ENCODE measurements at places on chromosomes 4 and X. TPM values are rescaled to one million over a fixed set of nuclear protein-coding genes. Genes with fewer than 3 reads are reported as not detected.

DNA sequence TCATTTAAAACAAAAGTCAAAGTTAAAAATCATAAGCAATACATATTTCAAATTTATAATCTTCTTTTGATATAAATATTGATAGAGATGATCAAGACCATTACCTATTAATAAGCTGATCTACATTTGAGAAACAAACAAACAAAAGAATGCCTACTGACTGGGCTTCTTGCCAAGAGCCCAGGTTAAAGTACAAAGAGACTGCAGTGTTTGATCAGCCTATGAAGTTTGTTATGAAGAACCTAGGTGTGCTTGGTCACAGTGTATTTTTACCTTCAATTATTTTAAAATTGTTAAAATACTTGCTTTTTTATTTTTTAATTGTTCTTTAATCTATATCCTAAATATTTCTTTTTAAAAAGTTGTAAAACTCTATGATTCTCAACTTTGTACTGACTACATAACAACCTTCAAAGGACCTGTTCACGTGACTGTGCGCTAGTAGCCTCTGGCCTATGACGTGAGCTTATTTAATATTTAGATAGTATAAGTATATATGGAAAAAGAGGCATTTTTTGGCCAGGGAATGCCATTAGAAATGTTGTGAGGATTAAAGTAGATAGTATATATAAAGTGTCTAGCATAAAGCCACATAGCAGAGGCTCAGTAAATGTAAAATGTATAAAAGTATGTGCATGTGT is 11.4 kb upstream of the SLC39A8 start:
- peaks cover 4% of the 10 kb centered on the region for H3K4me1 ChIP-seq
- no peak for DNase-seq
- H3K36me3 ChIP-seq, result no peaks in the 10 kb centered on the region
- H3K27ac ChIP-seq, result no peak overlapping the region
- no peak overlapping the region for H3K4me3 ChIP-seq

SETD7 gene
- 20.7 TPM for total RNA-seq

AFP gene
- total RNA-seq, result not detected

GRCh38 chr4:152996111-152996571 is 60.0 kb downstream of the FHDC1 start:
- no peak for DNase-seq
- no peak overlapping the region for H3K27ac ChIP-seq
- H3K36me3 ChIP-seq, result no peaks in the 10 kb centered on the region

DNA sequence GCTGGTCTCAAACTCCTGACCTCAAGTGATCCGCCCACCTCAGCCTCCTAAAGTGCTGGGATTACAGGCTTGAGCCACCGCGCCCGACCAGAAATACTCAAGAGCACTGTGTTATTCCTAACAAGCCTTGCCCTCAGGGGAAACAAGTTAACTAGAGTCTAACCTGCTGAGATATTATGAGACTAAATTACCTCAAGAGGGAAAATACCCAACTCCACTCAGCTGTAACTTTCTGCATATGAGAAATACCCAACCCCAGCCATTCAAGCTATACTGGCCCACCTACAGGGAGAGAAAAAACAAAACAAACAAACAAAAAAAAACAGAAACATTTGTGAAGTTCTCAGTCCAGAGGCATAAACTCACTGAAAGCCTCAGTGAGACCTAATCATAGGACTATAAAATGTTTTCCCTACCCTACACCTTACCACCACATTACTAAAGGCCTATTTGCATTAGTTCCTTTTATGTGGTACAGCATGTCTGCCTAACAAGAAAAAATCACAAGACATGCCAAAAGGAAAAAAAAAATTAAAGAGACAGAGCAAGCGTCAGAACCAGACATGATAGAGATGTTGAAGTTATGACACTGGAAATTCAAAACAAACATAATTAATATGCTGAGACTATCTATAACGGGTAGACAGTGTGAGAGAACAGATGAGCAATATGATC is 876.0 kb downstream of the FSTL5 start:
- H3K27ac ChIP-seq, result no peak overlapping the region
- H3K4me3 ChIP-seq, result no peak overlapping the region
- no peaks in the 10 kb centered on the region for H3K36me3 ChIP-seq
- DNase-seq, result no peak
- H3K4me1 ChIP-seq, result no peaks in the 10 kb centered on the region
- H3K27me3 ChIP-seq, result no peaks in the 10 kb centered on the region

- H3K4me1 ChIP-seq, result no peaks in the 10 kb centered on the region
- no peak overlapping the region for H3K27ac ChIP-seq
- H3K4me3 ChIP-seq, result no peak overlapping the region
- no peaks in the 10 kb centered on the region for H3K36me3 ChIP-seq
- no peak for DNase-seq
These were observed 51.7 kb downstream of the GASK1B start for GRCh38 chr4:158121161-158121579.

DNA sequence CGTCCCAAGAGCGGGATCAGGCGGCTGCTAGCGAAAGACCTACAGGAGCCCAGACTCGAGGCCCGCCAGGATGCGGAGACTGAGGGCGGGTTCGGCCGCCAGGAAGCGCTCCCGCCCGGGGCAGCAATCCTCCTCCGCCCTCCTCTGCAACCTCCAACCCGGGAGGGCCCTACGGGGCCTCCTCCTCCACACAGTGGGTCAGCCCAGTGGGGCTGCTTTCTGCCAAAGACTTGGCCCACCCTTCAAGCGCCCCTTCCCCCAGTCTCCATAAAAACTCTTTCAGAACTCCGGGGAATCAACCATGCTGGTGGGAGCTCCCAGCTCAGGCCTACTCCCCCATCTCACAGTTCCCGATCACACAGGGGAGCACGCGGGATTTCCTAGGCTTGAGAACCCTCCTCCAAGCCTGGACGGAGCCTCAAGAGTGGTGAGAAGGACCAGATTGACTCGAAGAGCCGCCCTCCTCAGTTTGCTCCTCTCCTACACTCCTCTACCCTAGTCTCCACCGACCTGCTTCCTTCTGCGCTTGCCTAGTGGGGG is 77.5 kb downstream of the RLIM start:
- no peak for DNase-seq
- no peaks in the 10 kb centered on the region for H3K27me3 ChIP-seq
- H3K36me3 ChIP-seq, result no peaks in the 10 kb centered on the region
- H3K27ac ChIP-seq, result peak overlapping the region; percentile 79
- H3K4me1 ChIP-seq, result peaks cover 34% of the 10 kb centered on the region

GRCh38 chr4:150136036-150136435 is 57.8 kb downstream of the DCLK2 start:
- no peaks in the 10 kb centered on the region for H3K36me3 ChIP-seq
- no peak for DNase-seq
- no peak overlapping the region for H3K4me3 ChIP-seq

DNA sequence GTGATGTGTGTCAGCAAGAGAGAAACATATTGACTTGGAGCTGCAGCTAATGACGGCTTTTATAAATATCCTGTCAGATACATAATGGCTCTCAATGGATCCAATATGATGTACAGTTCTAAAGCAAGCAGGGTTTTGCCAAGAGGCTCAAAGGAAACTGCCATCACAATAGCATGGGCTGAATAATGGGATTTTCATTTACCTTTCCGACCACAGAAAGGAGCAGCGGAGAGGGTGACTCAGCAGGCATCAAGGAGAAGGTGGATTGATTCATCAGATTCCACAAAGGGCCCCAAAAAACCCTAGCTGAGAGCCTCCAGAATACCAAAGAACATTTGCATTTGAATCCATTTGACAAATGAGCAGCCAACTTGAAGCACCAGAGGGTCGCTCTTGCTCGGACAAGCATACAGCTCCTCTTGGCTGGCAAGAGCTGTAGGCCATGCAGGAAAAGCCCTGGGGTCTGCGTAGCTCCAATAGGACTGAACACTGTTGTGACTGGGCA is 355.7 kb upstream of the NOCT start:
- DNase-seq, result no peak
- no peaks in the 10 kb centered on the region for H3K36me3 ChIP-seq
- no peaks in the 10 kb centered on the region for H3K4me1 ChIP-seq
- H3K4me3 ChIP-seq, result no peak overlapping the region

FAAH2 gene
- total RNA-seq, result 2.9 TPM

GCNA gene
- total RNA-seq, result 3.5 TPM

DNA sequence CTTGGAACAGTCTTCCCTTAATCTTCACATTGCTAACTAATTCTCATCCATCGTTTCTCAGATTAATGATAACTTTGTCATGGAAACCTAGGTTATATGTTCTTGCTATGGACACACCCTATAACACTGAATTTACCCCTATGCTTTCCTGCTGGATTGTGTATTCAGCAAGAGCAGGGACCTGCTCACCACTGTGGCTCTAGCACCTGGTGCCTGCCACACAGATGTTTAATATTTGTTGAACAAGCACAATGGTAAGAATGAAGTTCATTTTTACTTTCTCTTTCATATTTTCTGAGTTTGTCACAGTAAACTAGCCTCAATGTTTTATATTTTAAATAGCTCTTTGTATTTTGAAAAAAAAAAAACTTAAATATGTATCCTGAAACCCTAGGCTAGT is 734.0 kb upstream of the DIAPH2 start:
- no peaks in the 10 kb centered on the region for H3K4me1 ChIP-seq
- H3K36me3 ChIP-seq, result no peaks in the 10 kb centered on the region
- no peak for DNase-seq

DNA sequence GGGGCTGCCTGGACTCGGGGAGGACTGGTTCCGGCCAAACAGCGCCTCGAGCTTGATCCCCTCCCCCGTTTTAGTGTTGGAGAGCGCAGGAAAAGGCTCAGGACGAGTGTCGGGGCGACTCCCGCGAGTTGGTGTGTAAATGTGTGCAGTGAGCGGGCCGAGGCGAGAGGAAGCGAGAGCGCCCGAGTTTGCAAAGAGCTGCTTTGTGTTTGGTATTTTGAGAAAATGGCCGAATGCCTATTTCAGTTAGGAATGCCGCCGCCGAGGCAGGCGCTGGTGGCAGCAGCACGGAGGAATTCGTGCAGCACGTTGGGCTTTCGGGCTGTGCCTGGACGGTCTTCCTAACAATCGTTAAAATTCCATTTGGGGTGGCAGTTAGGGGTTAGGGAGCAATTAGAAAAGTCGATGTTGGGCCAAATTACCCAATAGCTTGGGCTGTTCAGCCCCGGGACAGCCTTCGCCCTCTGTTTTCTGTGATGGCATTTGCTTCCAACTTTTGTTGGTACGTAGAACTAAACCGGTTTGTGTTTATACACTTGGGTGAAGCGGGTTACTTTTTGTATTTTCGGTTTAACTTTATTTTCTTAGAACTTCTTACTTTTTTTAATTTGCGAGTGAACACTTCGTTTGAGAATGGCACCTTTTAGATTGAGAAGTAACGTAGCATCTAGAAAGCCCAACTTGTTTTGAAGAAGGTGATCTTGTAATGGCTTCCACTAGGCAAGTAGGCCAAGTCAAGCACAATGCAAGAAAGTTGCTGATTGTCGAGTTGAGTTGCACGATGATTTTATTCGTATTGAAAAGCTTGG is 1.6 kb downstream of the REST start:
- peaks cover 5% of the 10 kb centered on the region for H3K27me3 ChIP-seq
- H3K4me3 ChIP-seq, result peak overlapping the region; percentile 98
- no peak for DNase-seq
- H3K27ac ChIP-seq, result peak overlapping the region; percentile 87

- peaks cover 39% of the 10 kb centered on the region for H3K36me3 ChIP-seq
- H3K4me3 ChIP-seq, result no peak overlapping the region
- no peak overlapping the region for H3K27ac ChIP-seq
- no peak for DNase-seq
- peaks cover 42% of the 10 kb centered on the region for H3K4me1 ChIP-seq
- H3K27me3 ChIP-seq, result no peaks in the 10 kb centered on the region
These were observed 12.2 kb downstream of the ANTXR2 start for GRCh38 chr4:80060804-80061203.

SHROOM3 gene
- not detected for total RNA-seq

DNA sequence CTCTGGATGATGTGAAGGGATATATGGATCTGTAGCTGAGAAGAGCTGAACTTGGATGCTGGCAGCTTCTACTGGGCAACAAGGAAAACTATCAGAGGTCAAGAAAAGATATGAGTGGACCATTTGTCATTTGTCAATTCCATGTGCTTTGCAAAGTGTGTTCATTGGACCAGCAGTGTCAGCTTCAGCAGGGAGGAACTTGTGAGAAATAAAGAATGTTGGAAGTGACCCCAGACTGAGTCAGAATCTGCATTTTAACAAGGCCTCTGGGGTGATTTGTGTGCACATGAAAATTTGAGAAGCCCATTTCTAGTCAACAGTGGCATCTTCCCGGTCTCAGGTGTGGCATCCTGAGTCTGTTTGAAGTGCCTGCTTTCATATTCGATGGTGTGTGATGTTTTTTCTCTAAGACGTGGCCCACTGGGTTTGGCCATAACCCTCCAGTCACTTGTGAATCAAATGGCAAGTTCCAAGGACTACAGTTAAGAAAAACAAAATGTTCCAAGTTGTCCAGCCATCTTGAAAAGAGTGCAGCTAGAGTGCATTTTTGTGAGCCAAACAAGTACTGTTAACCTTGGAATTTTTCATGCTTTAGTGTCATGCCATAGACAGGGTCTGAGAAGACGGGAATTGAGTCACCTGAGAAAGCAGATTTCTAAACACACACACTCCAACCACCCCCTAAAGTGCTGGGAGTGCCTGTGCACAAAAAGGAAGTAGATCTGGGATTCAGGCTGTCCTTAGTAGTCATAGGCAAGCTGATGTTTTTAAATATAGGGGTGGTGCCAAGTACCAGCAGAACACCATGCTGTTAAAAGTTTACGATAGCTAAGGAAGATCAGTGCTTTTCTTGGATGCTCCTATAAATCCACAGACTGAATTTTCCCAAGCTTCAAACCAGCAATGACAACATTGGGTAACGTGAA is 26.4 kb downstream of the GPM6B start:
- no peak overlapping the region for H3K4me3 ChIP-seq
- H3K36me3 ChIP-seq, result no peaks in the 10 kb centered on the region
- no peak for DNase-seq
- H3K4me1 ChIP-seq, result no peaks in the 10 kb centered on the region
- no peaks in the 10 kb centered on the region for H3K27me3 ChIP-seq

DNA sequence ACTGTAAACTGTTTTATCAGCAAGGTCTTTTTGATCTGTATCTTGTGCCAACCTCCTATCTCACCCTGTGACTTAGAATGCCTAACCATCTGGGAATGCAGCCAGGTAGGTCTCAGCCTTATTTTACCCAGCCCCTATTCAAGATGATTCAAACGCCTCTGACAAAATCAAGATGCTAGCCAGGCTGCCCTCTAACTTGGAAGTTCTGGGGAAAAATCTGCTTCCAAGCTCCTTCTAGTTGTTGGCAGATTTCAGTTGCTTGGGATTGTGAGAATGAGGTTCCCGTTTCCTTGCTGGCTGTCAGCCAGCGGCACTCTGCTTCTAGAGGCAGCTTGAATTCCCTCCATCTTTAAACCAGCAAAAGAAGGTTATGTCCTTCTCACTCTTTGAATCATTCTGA is 34.7 kb downstream of the LUZP4 start:
- no peak for DNase-seq
- no peaks in the 10 kb centered on the region for H3K27me3 ChIP-seq
- H3K27ac ChIP-seq, result no peak overlapping the region
- no peaks in the 10 kb centered on the region for H3K36me3 ChIP-seq
- no peaks in the 10 kb centered on the region for H3K4me1 ChIP-seq

GRCh38 chrX:65985211-65985610 is 54.7 kb downstream of the VSIG4 start:
- no peak for DNase-seq
- no peaks in the 10 kb centered on the region for H3K27me3 ChIP-seq
- no peak overlapping the region for H3K27ac ChIP-seq
- H3K4me3 ChIP-seq, result no peak overlapping the region
- peaks cover 16% of the 10 kb centered on the region for H3K4me1 ChIP-seq
- no peaks in the 10 kb centered on the region for H3K36me3 ChIP-seq

Measured in activated T-helper 2 cell treated with anti-CD3 and anti-CD28 coated beads, Interferon-gamma antibody, Interleukin-2, Interleukin-4, amounts not matched to agents 10 μg/mL and 5 μg/mL and 100 μg/mL, durations not matched to agents 14 hours and 24 hours and 36 hours (primary cell).